OCI-M1 (cell line): ENCODE measurements at places on chromosomes 4 and X.
A peak's percentile ranks its signal among the peaks of the same experiment; 100 is the strongest.

- peak; percentile 19 for DNase-seq
These were observed 73.6 kb downstream of the SNX25 start for GRCh38 chr4:185282968-185283367.

GRCh38 chr4:83708500-83709175 lies 172.7 kb downstream of the GPAT3 start:
- no peak for DNase-seq

DNA sequence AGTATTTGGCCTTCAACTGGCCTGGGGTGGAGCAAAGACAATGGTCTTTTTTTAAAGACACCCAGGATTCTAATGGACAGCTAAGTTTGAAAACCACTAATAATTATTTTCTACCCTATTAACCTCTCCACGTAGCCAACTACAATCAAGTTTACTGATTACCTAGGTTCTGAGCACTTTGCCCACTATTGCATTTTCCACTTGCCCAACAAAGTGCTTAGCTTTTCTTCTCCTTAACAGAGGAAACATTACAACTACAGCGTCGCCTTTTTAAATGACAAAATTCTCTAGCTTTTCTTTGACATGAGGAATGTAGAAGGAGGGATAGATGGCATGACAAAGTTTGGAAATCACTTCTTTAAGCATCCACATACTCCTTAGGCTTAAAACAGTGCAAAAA lies 2.0 kb downstream of the CHIC2 start:
- no peak for DNase-seq

DNA sequence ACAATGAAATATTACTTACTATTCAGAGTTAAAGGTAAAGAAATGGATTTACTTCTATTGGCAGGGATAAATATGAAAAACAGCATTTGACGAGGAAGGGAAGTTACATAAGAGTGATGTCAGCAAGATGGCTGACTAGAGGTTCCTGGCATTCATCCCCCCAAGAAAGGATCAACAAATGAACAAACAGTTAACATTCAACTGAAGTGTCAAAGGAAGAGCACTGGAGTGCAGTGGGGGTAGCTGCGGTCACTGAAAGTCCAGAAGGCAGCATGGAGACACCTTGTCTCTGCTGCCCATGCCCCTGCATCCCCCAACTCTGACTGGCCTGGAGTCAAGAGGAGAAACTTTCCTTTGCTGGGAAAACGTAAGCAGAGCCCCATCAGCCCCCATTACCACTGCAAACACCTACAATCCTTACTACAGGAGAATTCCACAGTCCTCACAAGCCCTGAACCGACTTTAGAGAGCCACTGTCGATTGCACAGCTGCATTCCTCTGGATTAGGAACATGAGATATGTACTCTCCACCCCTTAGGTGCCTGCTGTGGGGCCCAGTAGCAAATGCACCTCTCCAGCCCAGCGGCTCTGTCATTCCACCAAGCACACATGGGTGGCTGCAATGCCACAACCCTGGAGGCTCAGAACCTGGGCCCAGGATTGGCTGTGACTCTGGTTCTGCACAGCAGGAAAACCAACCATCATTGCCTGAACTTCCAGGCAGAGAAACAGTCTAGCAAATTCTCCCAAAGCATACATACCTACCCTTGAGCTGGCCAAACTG lies 79.5 kb downstream of the CBR4 start:
- no peak for DNase-seq

- no peak for DNase-seq
These were observed 90.8 kb upstream of the PPP2R3B start for GRCh38 chrX:477441-478012.

DNA sequence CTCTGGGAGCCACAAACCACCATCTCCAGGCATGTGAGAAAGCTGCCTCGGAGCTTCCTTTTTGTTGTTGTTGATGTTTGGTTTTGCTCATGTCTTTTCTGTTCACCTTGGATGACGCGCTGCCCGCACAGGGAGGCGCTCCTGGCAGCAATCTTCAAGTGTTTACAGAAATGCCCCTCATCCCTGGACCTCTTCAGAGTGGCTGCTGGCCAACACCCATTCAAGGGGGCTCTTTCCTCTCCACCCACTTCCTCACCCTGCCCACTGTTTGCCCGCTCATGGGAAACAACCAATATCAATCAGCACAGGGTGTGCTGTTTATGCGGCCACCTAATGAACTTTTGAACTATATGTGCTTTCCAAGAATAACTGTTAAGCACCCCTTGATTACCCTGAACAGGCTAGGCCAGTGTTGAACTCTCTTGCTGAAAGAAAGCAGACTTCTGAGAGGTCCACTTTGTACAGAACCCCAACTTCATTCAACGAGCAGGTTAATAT lies 355.1 kb upstream of the CLNK start:
- DNase-seq: no peak

DNA sequence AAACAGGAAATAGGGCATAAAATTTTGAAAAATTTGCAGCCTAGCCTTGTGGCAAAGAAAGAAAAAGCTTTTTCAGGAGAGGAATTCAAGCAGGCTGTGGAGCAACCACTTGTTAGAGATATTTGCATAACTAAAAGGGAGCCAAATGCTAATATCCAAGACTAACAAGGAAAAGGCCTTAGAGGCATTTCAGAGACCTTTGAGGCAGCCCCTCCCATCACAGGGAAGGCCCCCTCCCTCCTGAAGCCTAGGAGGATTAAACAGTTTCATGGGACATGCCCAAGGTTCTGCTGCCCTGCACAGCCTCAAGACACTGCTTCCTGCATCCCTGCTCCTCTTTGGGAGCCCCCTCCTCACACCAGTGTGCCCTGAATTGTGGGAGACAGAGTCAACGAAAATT lies 275.4 kb upstream of the SFRP2 start:
- DNase-seq: no peak

DNA sequence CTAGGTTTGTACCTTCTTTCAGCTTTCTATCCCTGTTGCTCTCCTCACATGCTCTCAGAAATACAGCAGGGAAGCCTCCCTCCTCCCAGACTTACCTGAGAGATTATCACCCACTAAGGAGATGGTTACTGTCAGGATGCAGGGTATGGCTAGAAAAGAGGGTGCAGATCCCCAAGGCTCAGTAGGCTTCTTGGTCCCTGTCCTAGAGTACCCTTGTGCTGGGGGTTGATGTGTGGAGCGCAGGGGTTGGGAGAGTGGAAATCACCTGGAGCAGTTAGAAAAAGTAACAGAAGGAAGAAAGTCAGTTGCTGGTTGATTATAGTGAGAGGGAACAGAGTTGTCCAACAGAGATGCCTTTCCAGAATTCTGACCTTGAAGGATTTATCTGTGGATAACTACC lies 80.2 kb downstream of the CNGA2 start:
- DNase-seq: no peak

DNA sequence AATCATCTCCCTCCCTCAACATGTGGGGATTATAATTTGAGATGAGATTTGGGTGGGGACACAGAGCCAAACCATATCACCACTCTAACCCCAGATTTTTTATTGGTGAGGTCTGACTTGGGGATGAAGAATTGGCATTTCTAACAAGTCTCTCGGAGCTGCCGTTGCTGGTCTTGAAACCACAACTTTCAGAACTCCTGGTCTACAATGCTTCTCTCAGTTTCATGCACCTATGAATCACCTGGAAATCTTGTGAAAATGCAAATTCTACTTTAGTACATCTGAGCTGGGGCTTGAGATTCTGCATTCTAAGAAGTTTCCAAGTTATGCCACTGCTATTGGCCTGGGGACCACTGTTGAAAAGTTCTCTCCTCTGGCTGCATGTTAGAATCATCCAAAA lies 78.6 kb downstream of the PALLD start:
- DNase-seq: no peak

DNA sequence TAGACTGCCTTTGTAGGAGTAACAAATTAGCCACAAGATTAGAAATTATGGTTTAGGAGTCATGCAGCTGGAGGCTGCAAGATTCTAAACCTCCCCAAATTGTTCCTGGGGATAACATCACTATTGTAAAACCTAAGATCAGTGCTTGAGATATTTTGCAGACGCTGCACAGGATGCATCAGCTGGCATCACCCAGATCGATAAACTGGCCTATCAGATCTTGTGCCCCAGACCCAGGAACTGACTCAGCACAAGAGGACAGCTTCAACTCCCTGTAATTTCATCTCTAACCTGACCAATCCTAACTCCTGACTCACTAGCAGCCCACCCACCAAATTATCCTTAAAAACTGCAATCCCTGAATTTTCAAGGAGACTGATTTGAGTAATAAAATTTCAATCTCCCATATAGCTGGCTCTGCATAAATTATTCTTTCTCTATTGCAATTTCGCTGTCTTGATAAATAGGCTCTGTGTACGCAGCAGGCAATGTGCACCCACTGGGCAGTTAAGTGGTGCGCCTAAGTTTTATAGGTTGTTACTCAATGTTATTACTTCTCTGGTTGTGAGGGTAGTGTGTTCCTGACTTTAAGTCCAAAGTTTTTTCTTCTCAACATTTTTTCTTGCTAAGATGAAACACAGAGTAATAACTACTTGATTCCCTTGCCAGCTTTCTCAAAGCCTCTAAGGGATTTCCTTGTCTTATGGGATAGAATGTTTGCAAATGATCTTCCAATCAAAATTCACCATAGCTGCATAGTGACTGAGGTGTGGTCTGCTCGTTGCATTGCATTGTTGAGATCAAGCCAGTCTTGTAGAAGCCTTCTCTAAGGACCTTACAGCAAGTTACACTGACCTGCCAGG lies 312.3 kb upstream of the DKK2 start:
- no peak for DNase-seq

- DNase-seq: no peak
These were observed 51.2 kb downstream of the PPARGC1A start for GRCh38 chr4:23838607-23839006.

GRCh38 chr4:119116925-119117900 lies 18.4 kb upstream of the MYOZ2 start:
- DNase-seq: no peak
